NCI-H187 (cell line): ENCODE measurements at places on chromosomes 12 and 14.
A peak's percentile ranks its signal among the peaks of the same experiment; 100 is the strongest.

GRCh38 chr14:88488897-88489296 lies 65.9 kb downstream of the PTPN21 start:
- no peak for DNase-seq

- DNase-seq, result no peak
Measured at GRCh38 chr14:51117593-51117992, 22.7 kb upstream of the TRIM9 start.

DNA sequence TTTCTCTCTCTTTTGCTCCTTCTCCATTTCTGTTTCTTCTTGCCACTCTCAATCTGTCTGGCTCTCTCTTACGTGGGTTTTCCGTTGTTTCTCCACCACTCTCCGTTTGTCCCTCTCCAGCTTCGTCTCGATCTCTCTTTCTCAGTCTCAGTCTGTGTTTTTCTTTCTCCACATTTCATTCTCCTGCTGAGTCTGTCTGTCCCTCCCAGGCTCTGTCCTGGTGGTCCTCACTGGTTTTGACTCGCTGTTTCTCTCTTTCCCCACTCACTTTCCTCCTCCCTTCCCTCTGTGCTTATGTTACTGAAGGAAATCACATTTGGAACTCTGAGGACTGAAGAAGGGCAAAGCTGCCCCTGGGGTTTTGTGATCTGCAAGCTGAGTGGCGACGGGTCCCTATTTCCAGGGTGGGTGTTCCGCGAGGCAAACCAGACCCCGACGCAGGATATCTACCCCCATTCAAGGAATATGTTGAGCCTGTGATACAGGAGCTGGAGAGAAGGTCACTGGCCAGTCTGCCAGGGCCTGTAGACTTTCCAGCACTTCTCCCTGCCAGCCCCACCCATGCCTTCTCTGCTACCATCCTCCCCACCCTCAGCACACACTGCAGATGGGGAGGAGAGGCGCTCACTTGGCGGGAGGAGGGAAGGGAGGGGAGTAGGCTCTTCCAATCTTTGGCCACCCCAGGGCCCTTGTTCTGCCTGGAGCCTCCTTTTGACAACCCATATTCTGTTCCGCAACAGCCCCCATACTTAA lies 102.7 kb upstream of the MAP1LC3B2 start:
- DNase-seq, result no peak

DNA sequence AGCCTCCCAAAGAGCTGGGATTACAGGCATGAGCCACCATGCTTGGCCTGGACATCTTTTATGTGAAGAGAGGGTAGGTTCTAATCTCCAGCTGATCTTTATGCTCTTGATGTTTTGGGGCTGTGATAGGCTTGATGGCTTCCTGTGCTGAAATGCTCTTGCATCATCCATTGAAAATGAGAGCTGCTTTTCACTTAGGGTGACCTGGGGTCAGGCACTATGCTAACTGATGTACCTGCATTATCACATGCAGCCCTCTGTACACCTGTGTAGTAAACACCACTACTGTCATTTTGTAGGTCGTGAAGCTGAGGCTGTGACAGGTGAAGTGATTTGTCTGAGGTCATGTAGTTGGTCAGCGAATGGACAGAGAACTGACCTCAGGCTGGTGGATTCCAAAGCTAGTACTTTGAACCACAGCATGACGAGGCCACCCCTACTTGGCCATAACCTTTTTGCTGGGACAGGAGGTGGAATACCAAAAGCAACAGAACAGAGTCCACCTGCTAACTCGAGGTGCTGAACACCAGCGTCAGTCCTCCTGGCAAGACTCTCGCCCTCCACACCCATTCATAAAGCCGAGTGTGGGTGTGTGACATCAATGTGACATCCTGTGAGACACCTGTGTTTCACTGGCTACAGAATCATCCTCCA lies 69.1 kb downstream of the C12orf75 start:
- no peak for DNase-seq

GRCh38 chr14:64998455-64998931 lies 11.8 kb downstream of the FNTB start:
- DNase-seq, result no peak

DNA sequence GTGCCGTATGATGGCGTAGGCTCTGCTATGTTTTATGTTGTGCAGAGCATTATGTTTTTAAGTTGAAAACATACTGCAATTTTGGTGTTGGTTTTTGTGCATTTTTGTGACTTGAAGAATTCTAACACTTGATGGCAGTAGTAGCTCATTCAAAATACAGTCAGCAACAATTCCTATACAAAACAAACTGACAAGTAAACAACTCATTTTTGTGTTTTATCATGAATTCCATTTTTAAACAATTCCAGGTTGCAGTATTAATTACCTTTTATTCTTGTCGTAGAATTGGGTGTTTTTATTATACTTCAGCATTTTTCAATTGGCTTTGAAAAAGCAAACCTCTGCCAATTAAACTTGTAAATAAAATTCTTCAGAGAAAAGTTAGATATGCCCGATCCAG lies 4.1 kb upstream of the CCER1 start:
- no peak for DNase-seq

DNA sequence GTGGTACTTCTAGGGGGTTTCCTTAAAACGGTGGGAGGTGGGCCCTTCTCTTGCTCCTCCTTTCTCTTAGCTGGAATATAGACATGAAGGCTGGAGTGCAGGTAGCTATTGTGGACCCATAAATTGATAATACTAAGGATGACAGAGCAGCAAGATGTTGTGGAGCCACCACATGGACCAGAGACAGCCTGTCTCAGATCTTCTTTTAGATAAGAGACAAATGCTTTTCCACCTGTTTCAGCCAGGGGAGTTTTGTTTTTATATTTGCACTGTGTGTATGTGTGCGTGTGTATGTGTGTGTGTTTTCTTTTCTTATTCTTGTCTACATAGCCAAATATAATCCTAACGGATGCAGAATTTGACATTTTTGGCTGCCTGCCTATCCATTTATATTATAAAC lies 62.9 kb upstream of the HIF1A start:
- DNase-seq, result no peak

DNA sequence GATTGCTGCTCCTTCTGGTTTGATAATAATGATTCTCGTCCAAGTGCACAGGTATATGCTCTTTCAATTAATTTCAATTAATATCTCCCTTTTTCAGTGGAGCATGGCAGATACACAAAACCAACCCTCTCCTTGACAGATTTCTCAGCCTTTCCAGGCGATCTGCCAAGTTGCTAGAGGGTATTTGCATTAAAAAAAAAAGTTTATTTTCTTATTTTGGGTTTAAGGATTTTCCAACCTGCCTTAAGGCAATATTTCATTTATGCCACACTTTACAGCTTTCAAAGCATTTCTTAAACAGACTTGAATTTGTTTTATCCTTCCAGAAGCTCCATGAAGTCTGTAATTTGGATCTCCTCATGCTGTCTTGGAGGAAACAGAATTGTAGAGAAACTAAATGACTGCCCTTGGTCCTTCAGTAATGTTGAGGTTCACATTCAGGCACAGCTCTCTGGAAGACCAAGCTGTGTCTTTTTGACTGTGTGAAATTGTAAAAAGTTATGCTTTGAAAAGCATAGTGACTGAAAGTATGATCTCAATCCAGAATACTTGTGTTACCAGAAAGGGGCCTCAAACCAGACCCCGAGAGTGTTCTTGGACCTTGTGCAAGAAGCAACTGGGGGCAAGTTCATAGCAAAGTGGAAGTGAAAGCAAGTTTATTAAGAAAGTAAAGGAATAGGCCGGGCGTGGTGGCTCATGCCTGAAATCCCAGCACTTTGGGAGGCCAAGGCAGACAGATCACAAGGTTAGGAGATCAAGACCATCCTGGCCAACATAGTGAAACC lies 2.3 kb downstream of the DGLUCY start:
- DNase-seq, result no peak

DNA sequence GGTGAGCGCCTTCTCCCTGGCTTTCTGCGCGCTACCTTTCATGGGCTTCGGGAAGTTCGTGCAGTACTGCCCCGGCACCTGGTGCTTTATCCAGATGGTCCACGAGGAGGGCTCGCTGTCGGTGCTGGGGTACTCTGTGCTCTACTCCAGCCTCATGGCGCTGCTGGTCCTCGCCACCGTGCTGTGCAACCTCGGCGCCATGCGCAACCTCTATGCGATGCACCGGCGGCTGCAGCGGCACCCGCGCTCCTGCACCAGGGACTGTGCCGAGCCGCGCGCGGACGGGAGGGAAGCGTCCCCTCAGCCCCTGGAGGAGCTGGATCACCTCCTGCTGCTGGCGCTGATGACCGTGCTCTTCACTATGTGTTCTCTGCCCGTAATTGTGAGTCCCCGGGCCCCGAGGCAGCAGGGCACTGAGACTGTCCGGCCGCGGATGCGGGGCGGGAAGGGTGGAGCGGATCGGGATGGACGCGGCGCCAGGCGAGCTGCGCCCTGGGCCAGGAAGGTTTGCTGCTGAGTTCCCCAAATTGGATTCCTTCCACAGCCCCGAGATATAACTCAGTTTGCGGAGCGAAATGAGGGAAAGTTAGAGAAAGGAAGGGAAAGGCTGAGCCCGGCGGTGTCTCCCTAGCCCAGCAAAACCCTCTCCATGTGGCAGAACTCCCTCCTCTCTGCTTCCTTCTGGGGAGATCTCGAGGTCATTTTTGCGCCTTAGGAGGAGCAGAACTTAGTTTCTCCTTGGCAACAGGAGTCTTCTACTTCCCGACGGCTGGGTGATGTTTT lies 972 bp downstream of the PTGDR start:
- DNase-seq, result no peak

- no peak for DNase-seq
Measured at GRCh38 chr14:40346275-40346674, 914.0 kb upstream of the FBXO33 start.

- no peak for DNase-seq
Measured at GRCh38 chr12:94297876-94298505, 149.6 kb downstream of the PLXNC1 start.

GRCh38 chr12:57865084-57865751 lies 18.7 kb upstream of the CTDSP2 start:
- DNase-seq, result no peak

DNA sequence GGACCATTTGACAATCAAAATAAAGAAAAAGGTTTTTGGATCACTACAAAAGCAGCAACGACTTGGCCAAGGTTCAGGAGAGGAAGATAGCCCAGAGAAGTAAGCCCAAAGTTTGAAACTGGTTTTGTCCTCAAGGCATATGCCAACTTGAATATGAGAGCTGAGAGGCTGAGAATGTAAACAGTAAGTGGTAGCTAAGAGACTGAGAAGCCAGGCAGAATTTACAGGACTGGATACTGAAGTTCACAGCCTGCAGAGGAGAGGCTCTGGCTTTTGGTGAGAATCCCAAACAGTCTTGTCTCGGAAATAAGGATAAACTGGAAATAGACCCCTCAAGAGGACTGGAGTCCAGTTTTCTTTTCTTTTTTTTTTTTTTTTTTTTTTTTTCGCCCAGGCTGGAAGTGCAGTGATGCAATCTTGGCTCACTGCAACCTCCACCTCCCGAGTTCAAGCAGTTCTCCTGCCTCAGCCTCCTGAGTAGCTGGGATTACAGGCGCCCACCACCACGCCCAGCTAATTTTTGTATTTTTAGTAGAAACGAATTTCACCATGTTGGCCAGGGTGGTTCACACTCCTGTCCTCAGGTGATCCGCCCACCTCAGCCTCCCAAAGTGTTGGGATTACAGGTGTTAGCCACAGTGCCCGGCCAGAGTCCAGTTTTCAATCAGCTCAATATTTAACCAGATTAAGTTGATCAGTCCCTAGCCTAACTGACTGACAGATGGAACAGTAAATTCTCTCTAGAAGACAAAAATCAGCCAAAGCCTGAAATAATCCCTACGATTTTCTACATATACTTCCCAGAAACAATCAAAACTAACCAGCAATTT lies 82.6 kb upstream of the COCH start:
- no peak for DNase-seq

- no peak for DNase-seq
Measured at GRCh38 chr12:121522971-121523370, 57.9 kb downstream of the KDM2B start.

DNA sequence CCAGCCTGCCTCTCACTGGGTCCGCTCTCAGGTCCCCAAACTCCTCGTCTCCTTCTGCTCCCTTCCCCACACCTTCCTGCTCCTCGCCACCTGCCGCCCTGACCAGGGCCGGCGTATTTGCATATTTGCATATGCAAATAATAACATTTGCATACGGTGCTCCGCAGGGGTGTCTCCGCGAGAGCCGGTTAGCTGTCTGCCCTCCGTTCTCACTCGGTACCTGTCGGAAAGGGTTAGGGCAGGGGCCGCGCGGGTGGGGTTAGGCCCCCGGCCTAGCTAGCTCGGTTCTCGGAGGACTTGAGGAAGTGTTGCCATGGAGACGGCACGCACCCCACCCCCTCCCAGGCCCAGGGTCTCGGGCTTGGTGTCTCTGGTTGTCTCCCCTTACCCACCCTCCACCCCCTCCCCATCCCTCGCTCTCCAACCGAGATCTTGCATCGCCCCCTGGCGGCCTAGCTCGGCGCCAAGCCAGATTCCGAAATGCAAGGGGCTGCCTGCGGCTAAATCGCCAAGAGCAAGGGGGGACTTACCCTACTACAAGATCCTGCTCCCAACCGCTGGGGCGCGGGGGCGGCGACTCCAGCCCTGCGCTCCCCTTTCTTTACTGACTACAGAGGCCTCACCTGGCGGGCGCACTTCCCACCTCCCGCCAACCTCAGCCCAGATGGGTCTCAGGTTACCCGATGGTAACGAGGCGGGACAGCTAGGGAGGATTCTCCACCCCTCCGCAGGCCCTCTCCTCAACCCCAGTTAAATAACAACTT lies 8.1 kb downstream of the STAC3 start:
- peak; percentile 61 for DNase-seq

DNA sequence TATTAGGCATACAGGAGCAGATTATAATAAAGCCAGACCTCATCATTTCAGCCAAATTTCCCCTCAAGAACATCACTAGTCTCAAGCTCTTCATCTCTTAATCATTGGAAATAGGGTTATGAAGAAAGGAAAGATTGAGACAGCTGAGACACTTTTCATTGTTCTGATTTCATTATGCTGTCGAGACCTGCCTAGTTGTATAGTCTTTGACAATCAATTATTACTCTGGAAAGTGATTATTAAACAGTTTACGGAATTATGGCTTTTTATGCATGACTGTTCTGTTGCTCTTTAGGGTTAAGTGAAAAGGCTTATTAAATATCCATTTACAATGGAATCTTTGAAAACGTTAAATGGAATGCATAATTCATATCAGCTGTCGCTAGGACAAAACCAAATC lies 48.3 kb downstream of the TTC6 start:
- DNase-seq, result no peak

GRCh38 chr12:65602610-65603295 lies 221.5 kb upstream of the HMGA2 start:
- DNase-seq, result no peak

DNA sequence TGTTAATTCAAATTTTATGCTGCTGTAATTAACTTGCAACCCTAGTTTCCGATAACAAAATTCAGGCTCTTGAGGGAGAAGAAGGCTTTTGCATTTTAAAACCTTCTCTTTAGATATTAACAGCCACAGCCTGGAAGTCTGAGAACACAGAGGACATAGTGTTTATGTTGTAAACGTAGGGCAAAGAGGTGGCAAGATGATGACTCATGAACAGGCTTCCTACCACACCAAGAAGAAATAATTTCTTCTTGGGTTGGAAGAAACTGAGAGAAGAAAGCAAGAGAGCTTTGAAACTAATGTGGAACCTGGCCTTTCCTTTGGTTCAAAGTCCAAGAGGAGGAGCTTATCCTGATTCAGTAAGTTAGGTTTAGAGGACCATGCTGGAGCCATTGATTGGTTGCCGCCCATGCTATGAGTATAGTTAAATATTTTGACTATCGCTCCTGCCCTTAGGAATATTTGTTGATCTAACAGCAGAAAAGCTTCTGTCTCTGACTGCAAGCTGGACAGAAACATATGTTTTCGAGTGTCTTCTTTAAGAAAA lies 31.8 kb downstream of the CCDC198 start:
- no peak for DNase-seq
